ENCODE measurements at places on chromosomes 5 and 9.
A peak's percentile ranks its signal among the peaks of the same experiment; 100 is the strongest.

- no peak for DNase-seq
These were observed 27.8 kb downstream of the RECK start for GRCh38 chr9:36064448-36065037.

DNA sequence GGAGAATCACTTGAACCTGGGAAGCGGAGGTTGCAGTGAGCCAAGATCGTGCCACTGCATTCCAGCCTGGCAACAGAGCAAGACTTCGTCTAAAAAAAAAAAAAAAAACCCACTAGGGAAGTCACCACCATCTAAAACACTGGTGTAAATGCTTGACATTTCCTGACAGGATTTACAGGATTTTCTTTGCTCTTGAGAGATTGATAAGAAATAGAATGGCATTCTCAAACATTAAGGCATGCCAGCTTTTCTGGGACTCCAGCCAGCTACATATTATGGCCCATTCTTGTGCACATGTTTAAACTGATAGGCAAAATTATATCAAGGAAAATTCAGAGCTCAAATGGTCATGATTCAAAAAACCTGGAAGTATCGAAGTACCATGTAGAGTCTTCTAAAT is 28.7 kb downstream of the GTF3C4 start:
- no peak for DNase-seq

DNA sequence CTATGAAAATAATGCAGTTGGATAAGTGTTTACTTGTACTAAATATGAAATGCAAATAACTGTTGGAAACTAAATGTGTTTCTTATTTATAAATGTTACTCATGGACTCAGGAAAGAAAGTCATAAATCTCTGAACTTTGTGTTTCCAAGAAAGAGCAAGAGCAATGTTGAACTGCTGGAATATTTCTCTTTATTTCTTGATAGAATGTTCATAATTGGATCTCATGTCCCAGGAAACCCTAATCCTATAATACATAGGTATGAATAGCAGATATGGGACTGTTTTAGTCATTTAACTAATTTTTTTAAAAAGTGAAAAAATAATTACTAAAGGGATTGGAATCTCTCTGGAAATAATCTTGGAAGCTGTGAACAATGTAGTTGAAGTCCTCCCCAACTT is 245.0 kb upstream of the ACTBL2 start:
- no peak for DNase-seq

DNA sequence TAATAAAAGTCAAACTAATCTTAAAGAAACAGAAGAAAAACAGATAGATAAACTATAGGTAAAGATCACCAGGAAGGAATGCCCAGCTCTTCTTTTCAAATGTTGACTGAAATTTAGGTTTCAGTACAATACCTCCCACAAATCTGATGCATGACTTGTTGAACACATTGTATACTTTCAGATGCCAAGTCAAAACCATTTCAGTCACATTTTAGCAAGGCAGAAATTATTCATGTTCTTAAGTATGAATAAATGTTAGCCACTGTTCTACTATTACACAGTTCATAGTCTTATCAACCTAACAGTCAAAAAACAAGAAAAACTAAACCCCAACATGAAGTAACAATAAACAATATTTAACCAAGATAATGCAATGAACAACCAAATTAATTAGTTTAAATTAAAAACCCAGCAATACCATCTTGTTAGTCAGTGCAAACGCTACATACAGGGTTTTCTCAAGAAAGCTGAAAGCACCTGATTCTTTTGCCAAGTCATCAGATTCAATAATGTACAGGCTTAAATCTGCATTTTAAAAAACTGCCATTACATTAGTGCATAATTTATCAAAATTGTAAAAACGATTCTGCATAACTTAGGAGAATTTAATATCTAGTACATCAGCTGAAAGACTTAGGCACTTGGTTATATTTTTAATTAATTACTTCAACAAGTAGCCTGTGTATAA is 20.0 kb upstream of the PDCL start:
- DNase-seq, result no peak

- DNase-seq, result no peak
These were observed 2.5 kb downstream of the TLE1 start for GRCh38 chr9:81686614-81687520.

- no peak for DNase-seq
These were observed 130.6 kb downstream of the RXRA start for GRCh38 chr9:134456756-134457305.

GRCh38 chr9:21964925-21965385 is 29.2 kb downstream of the CDKN2A start:
- peak; percentile 56 for DNase-seq

DNA sequence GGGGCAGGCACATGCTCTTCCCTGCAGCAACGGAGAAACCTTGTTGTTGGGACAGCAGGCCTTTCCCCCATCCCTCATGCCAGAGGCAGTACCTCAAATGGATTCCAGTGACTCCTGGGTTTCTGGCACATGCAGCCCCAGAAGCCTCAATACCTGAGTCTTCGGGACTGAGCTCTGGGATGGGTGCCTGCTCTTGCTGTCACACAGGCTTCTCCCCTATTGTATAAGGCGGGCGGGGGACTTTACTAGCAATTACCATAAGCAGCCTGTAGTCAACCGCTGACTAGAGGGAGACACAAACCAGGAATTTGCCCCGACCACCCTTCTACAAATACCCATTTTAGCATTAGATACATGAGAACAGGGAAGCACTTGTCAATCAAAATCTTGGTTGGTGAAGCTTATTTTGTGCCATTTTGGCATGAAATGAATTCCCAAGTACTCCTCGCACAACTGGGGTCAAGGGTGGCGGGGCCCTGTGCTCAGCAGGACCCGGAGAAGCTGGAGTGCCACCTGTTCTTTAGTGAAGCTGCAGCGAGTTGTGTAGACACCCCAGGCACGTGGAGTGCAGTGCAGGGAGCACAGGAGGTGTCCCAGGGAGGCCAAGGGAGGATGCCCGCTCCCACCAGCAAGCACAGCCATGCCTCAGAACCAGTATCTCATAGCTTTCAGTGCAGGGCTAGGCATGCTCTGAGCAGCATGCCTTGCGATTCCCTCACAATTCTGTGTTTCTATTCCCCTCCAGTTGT is 21.2 kb downstream of the S1PR3 start:
- DNase-seq, result no peak

GRCh38 chr9:90142580-90142979 is 500.0 kb downstream of the DIRAS2 start:
- DNase-seq, result peak; percentile 8

- no peak for DNase-seq
These were observed 374.7 kb downstream of the ZSWIM6 start for GRCh38 chr5:61706751-61707150.

GRCh38 chr5:67025457-67025856 is 171.1 kb downstream of the CD180 start:
- no peak for DNase-seq

DNA sequence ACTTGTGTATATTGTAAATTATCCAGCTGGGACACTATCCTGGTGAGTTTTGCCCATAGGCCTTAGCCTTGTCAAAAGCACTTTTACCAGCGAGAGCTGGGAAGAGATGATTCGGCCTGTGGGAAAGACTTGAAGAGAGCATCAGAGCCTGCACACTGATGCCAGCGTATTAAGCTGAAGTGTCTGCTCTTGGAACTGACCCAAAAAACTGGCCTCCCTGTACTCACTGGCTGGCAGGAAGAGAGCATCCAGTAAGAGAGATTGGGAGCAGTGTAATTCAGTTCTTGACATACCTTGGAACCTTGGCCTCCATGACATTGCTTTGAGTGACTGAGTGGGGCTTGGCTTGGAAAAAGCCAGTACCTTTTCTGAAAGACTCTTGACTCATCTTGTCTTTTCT is 73.7 kb downstream of the ZNF462 start:
- no peak for DNase-seq

DNA sequence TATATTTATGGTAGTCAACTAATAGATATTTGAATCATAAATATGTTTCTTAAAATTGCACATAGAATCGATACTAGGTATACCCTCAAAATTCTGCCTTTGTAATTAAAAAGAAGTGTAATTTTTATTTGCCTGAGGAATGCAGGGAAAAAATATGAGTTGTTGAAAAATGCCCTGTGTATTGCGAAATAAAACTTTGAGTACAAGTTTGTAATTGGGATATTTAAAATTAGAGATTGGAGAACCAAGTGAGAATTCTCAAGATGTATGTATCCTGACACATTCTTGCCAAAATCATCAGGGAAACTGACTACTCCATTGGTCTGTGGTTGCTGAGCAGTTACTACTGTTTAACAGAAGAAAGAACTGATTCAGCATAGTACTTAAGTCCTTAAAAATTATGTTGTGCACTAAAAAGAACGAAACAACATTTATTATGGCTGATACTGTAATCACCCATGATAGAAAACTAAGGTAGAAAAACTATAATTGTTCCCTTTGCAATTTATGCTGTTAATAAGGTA is 36.0 kb downstream of the ST8SIA4 start:
- no peak for DNase-seq

- DNase-seq, result no peak
These were observed 34.9 kb downstream of the ABHD17B start for GRCh38 chr9:71876106-71876505.

GRCh38 chr9:137374131-137374845 is 48.7 kb downstream of the EXD3 start:
- DNase-seq, result no peak

DNA sequence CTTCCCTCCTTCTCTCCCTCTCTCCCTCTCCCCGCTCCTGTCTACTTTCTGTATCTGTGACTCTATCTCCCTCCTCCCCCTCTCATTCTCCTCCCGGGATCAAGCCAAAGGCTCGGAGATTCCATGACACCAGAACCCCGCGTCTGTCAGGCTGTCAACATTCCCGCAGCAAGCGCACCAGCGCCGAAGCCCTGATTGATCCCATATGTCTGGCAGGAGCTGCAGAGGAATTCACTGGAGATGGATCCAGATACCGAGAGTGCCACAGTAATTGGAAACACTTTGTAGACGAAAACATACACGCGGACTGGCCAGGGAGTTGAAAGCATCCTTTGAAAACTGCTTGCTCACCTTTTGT is 300 bp upstream of the SVEP1 start:
- no peak for DNase-seq

- no peak for DNase-seq
These were observed 275.9 kb downstream of the MAN2A1 start for GRCh38 chr5:109965634-109966033.

DNA sequence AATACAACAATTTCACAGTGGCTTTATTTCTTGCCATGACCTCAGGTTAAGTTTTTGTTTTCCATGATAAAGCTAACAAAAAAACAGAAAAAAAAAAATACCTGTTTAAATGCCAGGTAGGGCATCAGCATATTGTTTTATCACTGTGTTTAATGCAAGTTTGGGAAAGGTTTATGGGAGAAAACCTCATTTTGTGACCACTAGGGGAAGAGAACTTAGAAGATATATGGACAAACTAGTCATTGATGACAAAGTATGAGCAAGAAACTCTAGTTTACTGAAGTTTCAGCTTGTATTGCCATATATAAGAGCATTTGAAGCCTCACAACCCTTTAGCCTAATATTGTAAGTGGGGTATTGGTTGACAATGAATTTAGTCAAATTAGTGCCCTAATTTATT is 1431.4 kb upstream of the CDH18 start:
- DNase-seq, result no peak

- no peak for DNase-seq
These were observed 50.9 kb upstream of the DMRTA1 start for GRCh38 chr9:22395687-22396141.

DNA sequence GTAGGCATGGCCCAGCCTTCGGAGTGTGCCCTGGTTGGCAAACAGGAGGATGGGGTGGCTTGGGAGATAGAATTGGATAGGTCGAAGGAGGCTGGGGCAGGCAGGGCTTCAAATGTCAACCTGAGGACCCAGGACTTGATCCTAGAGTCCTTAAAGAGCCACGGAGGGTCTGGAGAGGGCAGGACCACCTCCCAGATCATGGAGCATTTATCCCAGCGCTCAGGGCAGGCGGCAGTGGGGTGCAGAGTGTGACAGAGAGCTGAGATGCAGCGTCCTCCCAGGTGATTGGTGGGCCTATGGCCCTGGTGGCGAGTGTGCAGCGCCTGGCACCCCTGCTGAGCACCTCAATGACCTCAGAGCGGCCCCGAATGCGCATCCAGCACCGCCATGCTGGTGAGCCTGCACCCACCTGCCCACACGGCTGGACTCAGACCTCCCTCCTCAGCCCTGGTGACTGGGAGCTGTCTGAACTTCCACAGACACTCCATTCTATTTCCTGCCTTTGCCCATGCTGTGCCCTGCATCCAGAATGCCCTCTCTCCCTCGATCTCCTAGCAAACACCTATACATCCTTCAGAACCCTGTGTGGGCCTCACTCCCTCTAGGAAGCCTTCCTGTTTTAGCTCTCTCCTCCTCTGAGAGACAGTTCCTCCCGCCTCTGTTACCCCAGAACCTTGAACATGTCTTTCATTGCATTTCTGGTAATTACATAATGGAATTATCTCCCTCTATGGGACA is 6.3 kb downstream of the ADGRD2 start:
- DNase-seq, result no peak

DNA sequence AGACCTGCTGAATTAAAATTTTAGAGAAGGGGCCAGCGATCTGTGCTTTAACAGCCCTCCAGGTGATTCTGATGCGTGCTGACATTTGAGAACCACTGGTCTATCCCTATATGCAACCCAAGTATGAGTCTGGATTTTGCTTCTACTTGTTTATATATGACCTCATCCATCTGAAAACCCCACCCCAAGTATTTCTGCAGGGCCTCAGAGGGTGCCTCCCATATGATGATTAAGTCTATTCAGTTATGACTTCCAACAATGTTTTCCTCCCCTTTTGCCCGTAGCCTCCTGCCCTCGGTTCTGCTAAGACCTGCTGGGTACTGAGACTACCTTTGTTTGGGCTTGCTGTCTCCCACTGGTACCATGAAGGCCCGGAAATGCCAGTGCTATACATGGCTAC is 376.0 kb upstream of the SMARCA2 start:
- DNase-seq, result no peak

DNA sequence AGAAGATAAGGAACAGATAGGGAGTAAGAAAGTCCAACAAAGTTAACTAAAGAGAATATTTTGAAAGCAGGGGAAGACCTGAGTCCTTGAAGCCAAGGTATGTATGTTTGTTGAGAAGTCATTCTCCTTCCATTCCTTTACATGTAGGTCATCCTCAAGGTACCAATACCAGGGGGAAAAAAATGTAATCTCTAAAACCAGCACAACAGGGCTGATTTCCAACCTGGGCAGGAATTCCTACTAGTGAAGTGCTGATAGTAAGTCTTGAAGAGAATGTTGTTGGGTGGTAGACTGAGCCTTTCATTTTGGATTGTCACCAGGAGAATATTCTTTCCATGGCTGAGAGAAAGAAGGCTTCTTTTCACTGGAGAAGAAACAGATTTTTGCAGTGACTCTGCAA is 117.1 kb upstream of the ZNF462 start:
- DNase-seq, result no peak

GRCh38 chr5:73859696-73860095 is 233.7 kb downstream of the ARHGEF28 start:
- DNase-seq, result no peak

GRCh38 chr9:95143591-95144561 is 173.6 kb downstream of the FANCC start:
- DNase-seq, result no peak

GRCh38 chr9:33731142-33731541 is 64.2 kb upstream of the PRSS3 start:
- DNase-seq, result no peak

- no peak for DNase-seq
These were observed 148.2 kb upstream of the LRRTM2 start for GRCh38 chr5:139023286-139023685.
